SW 1271 (cell line): ENCODE measurements at places on chromosomes 2 and 18.

GRCh38 chr18:6374935-6375529 lies 39.7 kb downstream of the L3MBTL4 start:
- no peak for DNase-seq

DNA sequence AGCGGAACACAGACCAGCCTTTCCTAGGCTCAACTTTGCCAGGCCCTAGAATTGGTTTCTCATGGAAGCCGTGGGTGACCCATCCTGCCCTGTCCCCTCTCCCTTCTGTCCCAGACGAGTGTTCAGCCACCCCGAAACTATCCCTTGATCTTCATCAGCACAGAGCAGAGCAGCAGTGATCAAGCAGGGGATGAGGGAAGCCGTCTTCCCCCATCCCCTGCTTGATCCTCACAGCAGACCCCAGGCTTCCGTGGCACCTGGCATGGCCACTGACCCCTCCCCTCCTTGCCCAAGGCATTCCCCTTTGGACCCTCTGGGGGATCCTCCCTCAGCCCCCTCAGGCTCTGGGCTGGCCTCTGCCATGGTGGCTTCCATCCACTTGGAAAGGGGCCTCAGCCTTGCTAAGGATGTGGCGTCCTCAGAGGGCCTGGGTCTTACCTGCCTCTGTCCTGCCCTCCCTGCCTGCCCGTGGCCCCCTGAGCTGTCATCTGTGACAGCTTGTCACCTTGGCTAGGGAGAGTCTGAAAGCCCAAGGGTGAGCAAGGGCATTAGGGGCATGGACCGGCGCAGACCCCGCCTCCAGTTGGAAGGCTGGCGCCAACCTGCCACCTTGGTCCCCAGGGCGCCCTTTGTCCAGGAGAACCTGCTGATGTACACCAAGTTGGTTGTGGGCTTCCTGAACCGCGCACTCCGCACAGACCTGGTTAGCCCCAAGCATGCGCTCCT lies 10.4 kb upstream of the CCDC74A start:
- DNase-seq = no peak

DNA sequence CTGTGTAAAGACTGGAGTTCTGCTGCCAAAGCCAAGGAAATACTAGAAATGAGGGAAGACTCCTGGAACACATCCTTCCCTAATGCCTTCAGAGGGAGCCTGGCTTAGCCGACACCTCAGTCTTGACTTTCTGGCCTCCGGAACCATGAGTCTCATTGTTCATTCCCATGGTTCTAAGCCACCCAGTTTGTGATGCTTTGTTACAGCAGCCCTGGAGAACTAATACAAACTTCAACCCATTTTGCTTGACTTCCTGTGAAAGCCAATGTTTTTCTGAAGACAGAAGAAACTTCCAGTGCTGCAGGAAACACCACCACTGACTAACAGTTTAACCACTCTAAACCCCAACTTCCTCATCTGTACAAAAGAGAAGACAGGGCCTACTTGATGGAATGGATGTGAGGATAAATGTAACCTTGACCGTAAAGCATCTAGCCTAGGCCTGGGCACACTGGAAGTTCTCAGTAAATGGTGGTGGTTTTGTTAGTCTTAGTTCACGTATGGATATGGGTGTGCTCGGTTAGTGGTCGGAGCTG lies 85.9 kb upstream of the RFX8 start:
- DNase-seq = no peak

GRCh38 chr2:20868377-20868776 lies 45.5 kb upstream of the LDAH start:
- DNase-seq = no peak

GRCh38 chr2:134240061-134240460 lies 13.8 kb upstream of the MGAT5 start:
- no peak for DNase-seq

GRCh38 chr2:104658144-104658835 lies 195.6 kb upstream of the POU3F3 start:
- no peak for DNase-seq

GRCh38 chr18:2121224-2121623 lies 450.1 kb downstream of the METTL4 start:
- no peak for DNase-seq

DNA sequence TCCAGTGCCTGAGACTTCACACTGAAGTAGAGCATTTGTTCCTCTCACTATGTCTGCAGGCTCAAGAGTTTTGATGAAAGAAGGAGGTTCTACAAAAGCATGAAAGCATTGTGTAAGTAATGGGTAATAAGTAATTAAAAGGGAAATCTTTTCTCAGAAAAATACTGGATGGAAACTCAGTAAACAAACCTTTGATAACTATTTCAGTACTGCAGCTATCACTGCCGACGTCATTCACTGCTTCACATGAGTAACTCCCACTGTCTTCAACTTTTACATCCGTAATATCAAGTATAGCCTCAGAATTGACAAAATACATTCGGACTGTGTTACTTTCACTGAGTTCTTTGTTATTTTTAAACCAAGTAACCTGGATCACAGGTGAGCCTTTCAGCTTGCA lies 72.7 kb downstream of the TTN start:
- no peak for DNase-seq

- DNase-seq = no peak
These were observed 460 bp upstream of the LRRFIP1 start for GRCh38 chr2:237626813-237627440.

- no peak for DNase-seq
These were observed 147.0 kb upstream of the ID2 start for GRCh38 chr2:8534729-8535468.
